ENCODE measurements at places on chromosomes 4 and X.

DNA sequence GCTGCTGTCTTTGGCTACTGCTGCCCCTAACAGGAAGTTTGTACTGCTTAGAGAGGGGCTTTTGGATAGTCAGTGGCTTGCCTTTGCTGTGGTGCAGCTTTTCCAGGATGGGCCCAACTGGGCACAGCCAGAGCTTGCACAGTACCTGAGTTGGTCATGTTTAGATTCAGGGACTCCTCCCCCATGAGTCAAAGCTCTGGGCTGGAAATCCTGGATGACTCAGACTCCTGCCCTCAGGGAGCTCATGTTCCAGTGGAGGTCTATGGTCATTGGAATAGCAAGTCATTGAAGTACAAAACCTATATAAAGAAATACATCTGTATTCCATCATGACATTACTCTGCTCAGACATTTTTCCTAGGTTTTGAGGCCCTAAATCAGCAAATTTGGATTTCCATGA lies 66.7 kb upstream of the PJA1 start:
- no peak for DNase-seq

DNA sequence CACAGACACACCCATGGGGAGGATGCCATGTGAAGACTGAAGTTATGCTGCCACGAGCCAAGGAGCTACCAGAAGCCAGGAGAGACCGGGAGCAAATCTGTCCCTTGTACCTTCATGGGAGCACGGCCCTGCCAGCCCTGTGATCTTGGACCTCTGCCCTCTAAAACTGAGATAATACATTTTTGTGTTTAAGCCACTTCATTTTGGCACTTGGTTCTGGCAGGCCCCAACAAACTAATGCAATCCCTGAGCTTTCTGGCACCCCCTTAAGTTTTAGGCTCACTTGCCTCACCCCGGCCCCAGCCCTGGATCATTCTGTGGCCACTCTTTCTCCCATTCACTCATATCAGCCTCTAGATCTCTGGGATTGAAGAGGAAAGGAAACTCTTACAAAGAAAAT lies 35.4 kb downstream of the SEL1L3 start:
- no peak for DNase-seq

DNA sequence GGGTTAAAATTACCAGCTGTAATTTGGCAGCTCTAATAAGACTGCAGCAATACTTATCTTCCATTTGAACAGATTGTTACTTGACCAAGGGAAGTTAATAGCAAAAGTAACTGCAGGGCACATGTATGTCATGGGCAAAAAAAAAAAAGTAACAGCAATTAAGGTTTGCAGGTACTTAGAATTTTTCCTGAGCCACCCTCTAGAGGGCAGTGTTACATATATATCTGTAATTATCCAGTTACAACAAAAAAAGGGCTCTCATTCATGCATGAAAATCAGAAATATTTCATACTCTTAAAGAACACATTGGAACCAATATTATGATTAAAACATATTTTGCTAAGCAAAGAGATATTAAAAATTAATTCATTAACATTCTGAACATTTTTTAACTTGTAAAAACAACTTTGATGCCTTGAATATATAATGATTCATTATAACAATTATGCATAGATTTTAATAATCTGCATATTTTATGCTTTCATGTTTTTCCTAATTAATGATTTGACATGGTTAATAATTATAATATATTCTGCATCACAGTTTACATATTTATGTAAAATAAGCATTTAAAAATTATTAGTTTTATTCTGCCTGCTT lies 25.1 kb downstream of the XIAP start:
- DNase-seq = no peak

- no peak for DNase-seq
Measured at GRCh38 chr4:22942920-22943559, 250.3 kb downstream of the GBA3 start.

- no peak for DNase-seq
Measured at GRCh38 chr4:16158504-16158852, 67.8 kb downstream of the TAPT1 start.

GRCh38 chr4:101355767-101356702 lies 8.7 kb upstream of the PPP3CA start:
- DNase-seq = no peak

- no peak for DNase-seq
Measured at GRCh38 chr4:110055158-110055768, 142.6 kb downstream of the EGF start.

DNA sequence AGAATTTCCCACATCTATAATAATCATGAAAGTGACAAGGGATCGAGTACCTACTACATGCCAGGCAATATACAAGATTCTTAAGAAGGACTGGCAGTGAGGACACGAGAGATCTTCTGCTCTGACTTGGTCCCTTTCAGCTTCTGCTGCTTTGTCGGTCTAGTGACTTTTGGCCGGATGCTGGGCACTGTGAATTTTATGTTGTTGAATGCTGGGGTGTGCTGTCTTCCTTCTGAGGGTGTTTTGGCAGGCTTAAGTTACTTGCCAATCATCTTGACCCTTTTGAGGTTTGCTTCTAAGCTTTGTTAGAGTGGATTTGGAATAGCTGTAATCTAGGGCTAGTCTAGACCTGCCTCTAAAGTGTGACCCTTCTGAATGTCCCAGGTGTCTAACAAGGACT lies 23.5 kb downstream of the NAT8L start:
- no peak for DNase-seq

GRCh38 chrX:10399043-10399741 lies 221.2 kb downstream of the MID1 start:
- DNase-seq = no peak

DNA sequence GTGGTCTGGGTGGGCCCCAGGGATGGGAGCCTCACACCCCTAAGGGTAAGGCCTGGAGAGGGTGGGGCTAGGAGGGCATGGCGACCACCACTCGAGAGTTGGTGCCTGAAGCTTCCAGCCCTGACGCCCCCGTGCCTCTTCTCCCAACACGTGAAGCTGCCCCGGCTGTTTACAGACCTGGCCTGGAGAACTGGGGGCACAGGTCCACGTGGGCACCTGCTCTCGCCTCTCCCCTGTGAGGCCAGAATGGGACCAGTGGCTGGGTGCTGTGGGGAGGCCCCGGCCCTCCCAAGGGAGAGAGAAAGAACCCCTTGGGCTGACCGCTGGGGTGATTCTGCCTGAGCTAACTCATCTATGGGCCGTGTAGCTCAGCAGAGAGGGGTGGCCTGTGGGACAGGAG lies 15.5 kb downstream of the NAT8L start:
- DNase-seq = no peak

DNA sequence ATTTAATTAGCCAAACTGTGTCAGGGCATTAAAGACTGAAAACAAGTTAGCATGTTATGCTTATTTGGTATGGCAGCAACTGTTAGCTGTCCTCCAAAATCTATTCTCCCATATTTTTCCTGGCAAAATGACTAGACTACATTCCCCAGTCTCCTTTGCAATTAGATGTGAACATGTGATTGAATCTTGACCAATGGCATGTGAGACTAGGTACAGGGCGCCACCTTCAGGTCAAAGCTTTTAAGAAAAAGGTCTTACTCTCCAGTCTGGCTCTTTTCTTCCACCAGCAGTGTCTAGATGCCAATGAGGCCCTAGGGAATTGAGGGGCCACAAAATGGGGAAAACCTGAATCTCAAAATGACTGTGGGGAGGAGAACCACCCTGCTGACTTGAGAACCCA lies 408.2 kb downstream of the SMARCA1 start:
- no peak for DNase-seq

DNA sequence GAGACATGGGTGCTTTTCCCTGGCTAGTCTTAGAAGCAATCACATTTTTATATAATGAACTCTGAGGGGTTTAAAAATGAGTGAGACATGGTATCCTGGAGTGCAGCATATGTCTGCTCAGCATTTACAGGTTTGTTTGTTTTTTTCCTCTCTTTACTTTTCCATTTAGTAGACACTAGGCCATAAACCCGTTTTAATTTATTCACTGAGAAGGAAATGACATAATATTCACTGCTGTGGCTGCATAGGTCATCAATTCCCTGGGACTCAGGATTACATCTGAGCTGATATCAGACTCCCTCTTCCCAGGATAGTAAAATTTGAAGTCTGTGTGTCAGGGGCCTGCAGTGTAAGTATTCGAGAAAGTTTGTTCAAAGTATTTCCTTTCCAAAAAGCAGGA lies 178.9 kb upstream of the SPRY1 start:
- no peak for DNase-seq

DNA sequence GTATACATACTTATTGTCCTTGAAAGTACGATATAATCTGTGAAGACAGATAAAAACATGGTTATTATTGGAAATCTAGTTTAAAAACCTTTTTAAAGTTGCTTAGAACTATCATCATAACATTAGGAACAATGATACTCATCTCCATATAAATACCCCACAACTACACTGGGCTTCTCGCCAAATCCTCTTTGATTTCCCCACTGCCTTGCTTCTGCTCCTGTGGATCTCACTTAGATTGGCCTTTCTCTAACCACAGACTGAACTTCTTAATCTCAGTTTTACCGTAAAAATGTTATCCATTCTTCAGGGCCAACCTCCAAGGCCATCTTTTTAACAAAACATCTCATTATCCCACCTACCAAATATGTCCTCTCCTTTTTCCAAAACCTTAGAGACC lies 77.6 kb downstream of the PRKG2 start:
- DNase-seq = no peak

- DNase-seq = no peak
Measured at GRCh38 chr4:87502580-87503238, 26.5 kb downstream of the SPARCL1 start.

GRCh38 chrX:37955273-37955672 lies 51.1 kb upstream of the SYTL5 start:
- no peak for DNase-seq

GRCh38 chr4:130419211-130419975 lies 1323.4 kb downstream of the C4orf33 start:
- DNase-seq = no peak

GRCh38 chrX:121579016-121579760 lies 531.8 kb downstream of the GLUD2 start:
- no peak for DNase-seq

DNA sequence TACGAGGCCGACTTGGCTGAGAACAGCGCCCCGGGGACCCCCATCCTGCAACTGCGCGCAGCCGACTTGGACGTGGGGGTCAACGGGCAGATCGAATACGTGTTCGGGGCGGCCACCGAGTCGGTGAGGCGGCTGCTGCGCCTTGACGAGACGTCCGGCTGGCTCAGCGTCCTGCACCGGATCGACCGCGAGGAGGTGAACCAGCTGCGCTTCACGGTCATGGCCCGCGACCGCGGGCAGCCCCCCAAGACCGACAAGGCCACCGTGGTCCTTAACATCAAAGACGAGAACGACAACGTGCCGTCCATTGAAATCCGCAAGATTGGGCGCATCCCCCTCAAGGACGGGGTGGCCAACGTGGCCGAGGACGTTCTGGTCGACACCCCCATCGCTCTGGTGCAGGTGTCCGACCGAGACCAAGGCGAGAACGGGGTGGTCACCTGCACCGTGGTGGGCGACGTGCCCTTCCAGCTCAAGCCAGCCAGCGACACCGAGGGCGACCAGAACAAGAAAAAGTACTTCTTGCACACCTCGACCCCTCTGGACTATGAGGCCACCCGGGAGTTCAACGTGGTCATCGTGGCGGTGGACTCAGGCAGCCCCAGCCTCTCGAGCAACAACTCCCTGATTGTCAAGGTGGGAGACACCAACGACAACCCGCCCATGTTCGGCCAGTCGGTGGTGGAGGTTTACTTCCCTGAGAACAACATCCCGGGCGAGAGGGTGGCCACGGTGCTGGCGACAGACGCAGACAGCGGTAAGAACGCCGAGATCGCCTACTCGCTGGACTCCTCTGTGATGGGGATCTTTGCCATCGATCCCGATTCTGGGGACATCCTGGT lies 2.4 kb downstream of the PCDH7 start:
- DNase-seq = no peak

DNA sequence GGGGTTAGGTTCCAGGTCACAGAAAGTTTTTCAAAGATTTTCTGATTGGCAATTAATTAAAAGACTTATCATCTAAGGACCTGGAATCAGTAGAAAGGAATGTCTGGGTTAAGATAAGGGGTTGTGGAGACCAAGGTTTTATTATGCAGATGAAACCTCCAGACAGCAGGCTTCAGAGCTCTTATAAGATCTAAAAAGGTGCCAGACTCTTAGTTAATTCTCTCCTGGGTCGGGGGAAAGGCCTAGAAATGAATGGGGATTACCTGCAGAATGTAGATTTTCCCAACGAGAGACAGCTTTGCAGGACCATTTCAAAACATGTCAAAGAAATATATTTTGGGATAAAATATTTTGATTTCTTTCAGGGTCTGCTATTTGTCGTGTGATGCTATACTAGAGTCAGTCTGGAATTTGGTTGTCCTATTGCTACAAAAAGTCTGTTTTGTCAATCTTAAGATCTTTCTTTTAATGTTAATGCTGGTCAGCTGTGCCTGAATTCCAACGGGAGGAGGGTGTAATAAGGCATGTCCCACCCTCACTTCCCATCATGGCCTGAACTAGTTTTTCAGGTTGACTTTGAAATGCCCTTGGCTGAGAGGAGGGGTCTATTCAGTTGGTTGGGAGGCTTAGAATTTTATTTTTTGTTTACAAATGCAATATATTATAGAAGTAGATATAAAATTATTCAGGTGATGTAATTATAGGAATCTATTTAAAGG lies 15.8 kb downstream of the EGF start:
- DNase-seq = no peak

DNA sequence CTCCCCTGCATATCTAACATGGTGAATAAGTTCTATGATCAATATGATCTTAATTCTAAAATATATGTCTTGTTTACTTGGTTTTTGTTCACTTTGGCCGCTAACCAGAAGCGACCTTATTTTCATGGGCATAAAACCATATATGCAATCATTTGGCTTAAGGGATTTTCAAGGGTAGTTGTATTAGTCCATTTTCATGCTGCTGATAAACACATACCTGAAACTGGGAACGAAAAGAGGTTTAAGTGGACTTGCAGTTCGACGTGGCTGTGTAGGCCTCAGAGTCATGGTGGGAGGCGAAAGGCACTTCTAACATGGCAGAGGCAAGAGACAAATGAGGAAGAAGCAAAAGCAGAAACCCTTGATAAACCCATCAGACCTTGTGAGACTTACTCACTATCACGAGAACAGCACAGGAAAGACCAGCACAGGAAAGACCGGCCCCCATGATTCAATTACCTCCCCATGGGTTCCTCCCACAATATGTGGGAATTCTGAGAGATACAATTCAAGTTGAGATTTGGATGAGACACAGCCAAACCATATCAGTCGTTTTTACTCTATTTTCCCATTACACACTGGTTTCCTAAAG lies 114.3 kb upstream of the CPEB2 start:
- no peak for DNase-seq

- DNase-seq = no peak
Measured at GRCh38 chr4:94342694-94343093, at the start of gene HPGDS. HPGDS (minus strand) TSS chr4:94342836; CDS start chr4:94334629, 8,207 bp downstream.

GRCh38 chr4:81486502-81486901 lies 14.8 kb upstream of the RASGEF1B start:
- no peak for DNase-seq

- no peak for DNase-seq
Measured at GRCh38 chr4:123116412-123116811, 194.0 kb upstream of the NUDT6 start.

Data from left renal cortex interstitium (tissue), 4 donors.